ENCODE measurements at places on chromosomes 7 and 10.

GRCh38 chr7:74006451-74007241 is 21.3 kb upstream of the ELN start:
- no peak for DNase-seq

- DNase-seq, result no peak
Measured at GRCh38 chr10:64148607-64149006, 627.4 kb downstream of the REEP3 start.

GRCh38 chr10:58237014-58237834 is 30.5 kb downstream of the IPMK start:
- DNase-seq, result no peak

- no peak for DNase-seq
Measured at GRCh38 chr7:105802604-105803428, 73.6 kb downstream of the ATXN7L1 start.

DNA sequence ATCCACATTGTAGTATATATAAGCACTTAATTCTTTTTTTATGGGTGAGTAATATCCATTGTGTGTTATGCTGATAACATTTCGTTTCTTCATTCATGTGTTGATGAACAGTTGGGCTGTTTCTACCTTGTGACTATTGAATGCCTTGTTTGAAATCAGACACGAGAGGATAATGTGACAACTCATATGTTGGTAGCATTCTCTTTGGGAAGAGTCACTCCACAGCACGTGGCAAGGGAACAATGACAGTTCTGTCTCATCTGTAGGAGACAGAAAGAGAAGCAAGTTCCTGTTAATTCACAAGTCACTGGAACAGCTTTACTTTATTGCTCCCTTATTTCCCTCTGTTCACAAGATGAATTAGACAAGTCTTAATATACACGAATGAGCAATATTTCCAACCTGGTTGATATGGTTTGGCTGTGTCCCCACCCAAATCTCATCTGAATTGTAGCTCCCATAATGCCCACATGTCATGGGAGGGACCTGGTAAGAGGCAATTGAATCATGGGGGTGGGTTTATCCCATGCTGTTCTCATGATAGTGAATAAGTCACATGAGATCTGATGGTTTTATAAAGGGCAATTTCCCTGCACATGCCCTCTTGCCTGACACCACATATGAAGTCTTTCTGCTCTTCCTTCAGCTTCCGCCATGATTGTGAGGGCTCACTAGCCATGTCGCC is 125.3 kb downstream of the SEC23IP start:
- no peak for DNase-seq

DNA sequence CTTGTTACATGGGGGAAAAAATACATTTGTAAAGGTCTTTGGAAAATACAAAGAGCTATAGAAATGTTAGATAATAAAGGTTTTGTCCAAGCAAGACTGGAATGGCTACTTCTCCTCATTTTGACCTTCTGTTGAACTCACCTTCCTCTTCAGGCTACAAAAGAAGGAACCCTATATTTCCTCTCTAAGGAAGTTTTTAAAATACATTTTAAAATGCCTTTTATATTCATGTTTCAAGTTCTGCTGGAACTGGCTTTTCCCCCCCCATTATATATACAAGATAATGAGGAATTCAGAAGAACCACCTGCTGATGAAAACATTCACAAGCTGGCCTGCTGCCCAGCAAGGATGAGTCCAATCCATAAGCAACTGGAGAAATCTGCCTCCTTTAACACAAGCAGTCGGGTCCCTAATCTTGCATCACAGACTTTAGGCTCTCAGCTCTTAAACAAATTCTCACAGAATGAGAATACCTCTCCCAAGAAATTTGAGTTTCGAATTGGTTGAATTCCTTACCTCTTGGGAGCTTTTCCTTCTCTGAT is 44.6 kb downstream of the MTERF1 start:
- DNase-seq, result no peak

GRCh38 chr7:50656141-50656895 is 91.1 kb upstream of the DDC start:
- DNase-seq, result no peak

DNA sequence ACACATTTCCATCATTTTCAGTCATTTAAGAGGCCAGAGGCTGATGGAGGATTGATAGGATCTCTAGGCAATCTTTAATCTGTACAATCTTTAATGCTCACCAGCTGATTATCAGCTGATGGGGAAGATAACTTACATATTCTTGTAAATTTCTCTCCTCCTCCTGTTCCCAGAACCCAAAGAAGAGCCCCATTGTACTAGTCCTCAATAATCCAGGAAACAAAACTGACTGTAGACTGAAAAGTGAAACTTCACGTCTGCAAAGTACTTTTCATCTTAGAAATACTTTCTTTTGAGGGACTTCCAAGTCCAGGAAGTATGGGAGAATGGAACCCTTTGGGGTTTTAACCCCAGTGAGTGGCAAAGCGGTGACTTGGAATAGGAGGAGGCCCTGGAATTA is 283.3 kb downstream of the FRMD4A start:
- no peak for DNase-seq

GRCh38 chr7:98913612-98914011 is 35.3 kb downstream of the TRRAP start:
- DNase-seq, result no peak

DNA sequence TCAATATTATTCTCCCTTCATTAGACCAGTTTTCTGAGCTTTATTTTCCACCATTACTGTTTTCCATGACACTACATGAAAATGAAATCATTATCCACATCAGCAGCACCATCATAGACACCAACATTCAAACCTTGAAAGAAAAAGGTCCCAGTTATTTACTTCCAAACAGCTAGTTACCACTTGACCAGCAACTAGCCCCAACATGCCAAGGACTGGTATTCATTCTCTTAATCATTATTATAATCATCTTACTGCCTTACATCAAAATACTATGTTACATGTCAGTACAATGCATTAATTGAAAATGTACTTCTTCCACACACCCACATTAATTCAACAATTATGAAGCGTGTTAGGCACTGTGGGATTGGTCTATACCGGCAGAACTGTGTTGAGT is 199.4 kb downstream of the TSPAN12 start:
- DNase-seq, result no peak

- no peak for DNase-seq
Measured at GRCh38 chr7:142063551-142064442, 47.7 kb upstream of the MGAM2 start.

- DNase-seq, result peak; percentile 46
Measured at GRCh38 chr7:29345590-29345989, 151.0 kb downstream of the CHN2 start.

DNA sequence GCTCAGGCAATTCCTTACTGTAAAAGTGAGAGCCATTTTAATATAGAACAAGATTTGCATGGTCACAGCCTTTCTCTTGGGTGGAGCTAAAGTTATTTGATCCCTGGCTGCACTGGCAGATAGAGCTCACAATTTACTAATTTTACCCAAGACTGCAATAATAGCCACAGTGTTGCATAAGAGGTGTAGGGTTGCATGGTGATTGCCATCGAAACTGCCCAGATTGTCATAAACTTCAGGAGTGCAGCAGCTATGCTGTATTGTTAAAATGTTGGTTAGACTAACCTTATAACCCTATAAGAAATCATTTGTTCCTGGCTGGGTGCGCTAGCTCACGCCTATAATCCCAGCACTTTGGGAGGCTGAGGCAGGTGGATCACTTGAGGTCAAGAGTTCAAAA is 50.0 kb downstream of the VCL start:
- DNase-seq, result no peak

- no peak for DNase-seq
Measured at GRCh38 chr7:14158111-14158510, 168.6 kb upstream of the ETV1 start.

DNA sequence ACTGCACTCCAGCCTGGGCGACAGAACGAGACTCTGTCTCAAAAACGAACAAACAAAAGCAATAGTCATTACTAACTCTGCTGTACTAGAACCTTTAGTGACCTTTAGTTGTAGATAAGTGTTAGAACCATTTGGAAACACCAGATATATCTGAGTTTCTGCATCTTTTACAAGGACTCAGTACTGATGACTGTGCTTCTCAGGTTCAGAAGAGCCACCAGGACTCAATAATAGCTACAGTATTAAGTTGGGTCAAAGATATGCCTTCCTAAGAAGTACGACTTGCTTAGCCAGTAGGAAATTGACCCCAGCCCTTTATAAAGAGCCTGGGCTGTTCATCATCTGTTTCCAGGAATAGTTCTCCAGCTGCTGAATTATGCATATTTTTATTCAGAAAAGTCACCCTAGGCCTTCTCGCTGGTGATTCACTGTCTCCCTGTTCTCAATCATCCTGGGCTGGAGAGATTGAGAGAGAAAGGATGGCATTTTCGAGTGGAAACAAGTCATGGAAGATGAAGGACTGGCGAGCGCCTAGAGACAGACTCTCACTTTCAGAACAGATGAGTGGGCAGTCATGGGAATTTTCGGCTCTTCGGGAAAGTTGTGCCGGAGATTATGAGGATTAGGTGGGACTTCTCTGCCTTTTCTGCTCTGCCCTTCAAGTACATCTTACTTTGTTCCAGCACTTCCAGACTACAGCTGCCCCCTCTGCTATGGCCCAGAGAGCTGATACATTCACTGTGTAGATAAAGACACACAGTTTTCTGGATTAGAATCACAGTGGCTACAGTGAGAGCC is 316.1 kb downstream of the CCDC3 start:
- no peak for DNase-seq

- DNase-seq, result no peak
Measured at GRCh38 chr10:68902382-68902781, 1.3 kb downstream of the DDX50 start.

DNA sequence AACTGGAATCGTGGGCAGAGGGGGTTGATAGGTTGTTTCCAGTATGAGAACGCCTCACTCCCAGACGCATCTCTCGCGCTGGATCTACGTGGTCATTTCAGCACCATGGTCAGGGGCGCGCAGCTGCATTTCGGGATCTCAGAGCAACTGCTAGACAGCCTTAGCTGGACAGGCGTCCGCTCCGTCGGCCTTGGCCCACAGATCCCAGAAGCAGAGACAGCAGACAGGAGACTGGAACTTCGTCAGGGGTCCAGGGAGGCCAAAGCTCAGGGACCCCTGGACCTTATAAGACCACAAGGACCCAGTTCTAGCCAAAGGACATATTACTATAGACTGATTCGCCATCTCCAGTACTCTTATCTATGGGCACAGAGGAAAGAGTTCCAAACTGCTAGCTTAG is 5.3 kb downstream of the NEUROG3 start:
- no peak for DNase-seq

Measured in CD8-positive, alpha-beta T cell (primary cell).